Fibroblast of skin of right quadriceps (primary cell): ENCODE measurements at places on chromosomes 1 and 21.

DNA sequence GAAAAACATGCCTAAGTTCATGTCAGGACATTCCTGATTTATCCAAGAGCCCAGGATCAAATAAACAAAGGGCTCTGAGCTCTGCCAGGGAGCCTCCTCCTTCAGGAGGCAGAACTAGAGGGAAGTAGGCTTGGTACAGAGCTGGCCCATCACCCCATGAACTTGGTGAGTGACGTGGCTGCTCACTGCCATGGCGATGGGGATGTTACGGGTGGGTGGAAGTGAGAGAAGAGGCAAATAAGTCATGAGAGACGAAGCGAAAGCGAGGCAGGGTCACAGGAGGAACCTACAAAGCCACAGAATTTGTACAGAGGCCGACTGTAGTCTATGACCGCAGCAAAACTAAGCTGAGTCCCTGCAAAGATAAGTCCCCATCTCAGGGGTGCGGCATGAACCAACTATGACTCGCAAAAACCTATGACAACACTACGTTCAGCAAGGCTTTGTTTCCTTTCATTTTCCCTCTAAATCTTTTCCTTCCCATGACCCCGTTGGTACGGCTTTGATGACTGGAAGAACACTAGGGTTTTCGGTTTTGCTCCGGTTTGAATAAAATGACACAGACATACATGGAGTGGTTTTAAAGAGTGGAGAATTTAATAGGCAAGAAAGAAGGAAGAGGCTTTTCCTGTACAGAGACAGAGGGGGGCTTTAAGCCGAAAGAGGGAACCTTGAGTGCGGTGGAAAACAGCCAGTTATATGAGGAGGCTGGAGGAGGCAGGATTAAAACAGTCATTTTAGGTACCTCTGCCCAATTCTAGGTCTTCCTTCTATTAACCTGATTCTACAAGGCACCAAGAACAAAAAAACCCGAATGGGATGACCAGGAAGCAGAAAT, 74.1 kb downstream of the CD46 start:
- DNase-seq: no peak

DNA sequence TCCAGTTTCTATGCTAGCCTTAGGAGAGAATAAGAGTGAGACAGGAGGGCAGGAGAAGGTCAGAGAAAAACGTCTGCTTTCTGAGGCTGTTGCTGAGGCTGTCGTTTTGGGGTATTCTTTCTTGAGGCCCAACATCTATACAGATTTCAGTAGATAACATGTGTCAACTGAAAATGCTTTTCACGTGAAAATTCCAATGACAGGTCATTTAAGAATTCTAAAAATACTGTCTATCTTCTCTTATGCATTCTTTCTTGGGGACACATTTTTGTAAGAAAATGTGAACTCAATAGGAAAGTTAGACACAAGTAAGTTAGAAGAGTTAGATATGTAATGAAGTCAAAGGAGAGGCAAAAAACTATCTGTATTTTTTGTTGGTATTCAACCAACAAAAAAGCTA, 150.8 kb downstream of the TGFB2 start:
- DNase-seq: no peak

DNA sequence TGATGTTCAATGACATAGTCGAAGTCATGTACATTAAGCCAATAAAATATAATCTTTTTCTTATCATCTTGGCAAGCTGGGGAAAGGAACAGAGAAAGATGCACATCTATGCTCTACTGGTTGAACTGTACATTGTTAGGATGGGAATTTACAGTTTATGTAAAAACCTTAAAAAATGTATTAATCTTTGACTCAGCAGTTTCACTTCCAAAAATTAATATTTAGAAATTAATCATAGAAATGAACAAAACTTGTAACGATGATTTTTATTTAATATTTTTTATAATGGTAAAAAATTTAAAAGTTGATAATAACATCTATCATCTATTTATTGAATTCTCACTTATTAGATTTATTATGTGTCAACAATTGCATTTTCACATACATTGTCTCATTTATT, 5.7 kb upstream of the C1orf141 start:
- DNase-seq: no peak

DNA sequence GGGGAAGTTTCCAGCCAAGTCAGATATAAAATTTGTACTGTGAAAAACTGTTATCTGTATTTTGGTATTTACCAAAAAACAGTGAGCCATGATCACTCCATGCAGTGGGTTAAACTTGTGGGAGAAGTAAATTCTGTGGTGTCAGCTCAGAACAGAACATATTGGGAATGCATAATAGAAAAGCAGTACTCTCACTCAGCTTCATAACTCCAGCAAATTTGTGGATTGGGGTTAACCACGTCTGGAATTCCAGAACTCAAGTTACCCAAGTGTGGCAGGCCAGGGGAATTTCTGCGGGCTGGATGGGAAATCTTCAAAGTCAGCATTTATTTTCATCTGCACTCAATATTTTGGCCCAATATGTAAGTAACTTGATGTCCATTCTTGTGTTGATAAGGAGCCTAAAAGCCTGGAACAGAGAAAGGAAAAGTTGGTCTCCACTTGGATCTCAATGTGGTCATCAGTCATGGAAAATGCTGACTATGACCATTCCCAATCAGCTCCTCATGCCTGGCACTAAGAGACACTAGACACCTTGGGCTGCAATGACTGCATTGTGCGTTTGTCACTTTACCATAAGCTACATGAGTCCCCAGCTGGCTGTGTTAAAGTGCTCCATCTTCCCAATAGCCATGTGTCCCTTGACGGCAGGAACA, 39.1 kb upstream of the ENAH start:
- peak; percentile 94 for DNase-seq

DNA sequence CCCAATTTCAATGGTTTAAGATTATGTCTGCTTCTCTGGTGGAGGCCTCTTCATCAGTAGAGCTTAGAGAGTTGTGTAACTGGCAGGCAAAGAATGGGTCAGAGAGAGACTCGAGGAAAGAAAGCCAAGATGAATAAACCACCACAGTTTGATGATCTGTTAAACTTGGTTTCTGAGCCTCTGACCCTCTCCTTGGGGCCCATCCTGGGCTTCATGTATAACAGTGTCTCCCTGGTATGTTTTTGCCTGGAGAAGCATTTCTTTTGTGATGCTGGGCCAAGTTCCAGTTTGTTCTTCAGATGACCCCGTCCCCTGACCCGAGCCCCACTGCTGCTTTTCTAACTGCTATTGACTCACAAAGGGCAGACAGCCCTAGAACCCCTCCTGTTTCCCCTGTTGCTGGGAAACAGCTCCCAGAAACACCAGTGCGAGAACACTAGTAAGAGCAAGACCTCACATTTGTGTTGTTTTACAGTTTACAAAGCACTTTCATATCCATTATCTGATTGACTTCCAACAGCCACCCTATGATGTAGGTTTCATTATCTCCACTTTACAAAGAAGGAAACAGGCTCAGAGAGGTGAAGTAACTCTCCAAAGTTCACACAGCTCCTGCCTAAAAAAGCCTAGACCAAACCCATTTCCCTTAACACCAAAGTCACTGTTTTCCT, 9.0 kb downstream of the CD2 start:
- DNase-seq: peak; percentile 5

- DNase-seq: no peak
Observed at GRCh38 chr1:230087028-230087716, 20.1 kb downstream of the GALNT2 start.

GRCh38 chr1:18407166-18408045, 73.3 kb upstream of the KLHDC7A start:
- no peak for DNase-seq

GRCh38 chr1:96002969-96003964, 718.3 kb upstream of the PTBP2 start:
- no peak for DNase-seq

DNA sequence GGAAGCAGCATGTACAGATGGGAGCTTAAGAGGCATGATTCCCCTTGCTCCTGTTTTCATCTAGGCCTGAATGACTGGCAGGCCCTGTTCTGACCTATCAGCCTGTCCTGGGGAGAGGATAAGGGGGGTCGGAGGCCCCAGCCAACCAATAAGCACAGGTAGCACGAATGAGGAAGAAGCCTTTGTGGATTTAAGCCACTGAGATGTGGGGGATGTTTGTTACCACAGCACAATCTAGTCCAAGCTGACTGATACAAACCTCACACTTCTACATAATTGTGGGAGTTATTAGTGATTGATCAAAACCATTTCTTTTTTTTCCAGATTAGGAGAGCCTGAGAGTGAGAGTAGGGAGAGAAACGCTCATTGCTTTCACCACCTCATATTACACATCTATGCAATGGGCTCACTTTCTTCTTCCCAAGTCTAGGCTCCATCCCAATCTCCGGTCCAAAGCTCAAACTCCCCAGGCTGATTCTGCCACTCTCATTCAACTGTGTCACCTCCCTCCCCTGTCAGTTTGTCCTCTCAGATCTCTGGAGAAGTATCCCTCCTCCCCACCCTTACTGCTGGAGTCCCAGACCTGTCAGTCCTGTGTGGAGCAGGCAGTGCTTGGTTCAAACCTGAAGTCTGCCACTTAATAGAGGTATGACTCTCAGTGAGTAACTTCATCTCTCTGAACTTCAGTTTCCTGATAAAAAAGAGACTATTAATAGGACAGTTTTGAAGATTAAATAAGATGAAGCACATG, 220.5 kb downstream of the PTPRU start:
- DNase-seq: no peak

GRCh38 chr1:77579547-77579946, 102.9 kb downstream of the ZZZ3 start:
- no peak for DNase-seq

GRCh38 chr1:171219346-171220080, 28.8 kb upstream of the FMO1 start:
- peak; percentile 74 for DNase-seq

GRCh38 chr1:93566227-93566626, 115.4 kb downstream of the BCAR3 start:
- no peak for DNase-seq

DNA sequence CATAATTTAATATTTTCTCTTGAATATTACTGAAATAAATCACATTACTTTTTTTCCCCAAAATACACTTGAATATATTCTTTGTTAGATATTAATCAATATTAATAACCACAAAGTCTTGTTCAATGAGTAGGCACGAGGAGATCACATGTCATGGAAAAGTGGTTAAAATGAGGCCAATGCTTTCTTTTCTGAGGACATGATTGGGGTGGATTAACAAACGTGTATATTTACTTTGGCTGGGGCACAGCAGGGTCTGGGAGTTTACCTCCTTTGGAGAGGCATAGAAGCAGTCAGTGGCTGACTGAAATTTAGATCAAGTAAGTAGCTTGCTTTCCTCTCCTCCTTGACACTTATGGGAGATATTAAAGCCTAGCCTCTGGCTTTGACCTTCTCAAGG, 664.3 kb upstream of the B3GALT2 start:
- no peak for DNase-seq

- no peak for DNase-seq
Observed at GRCh38 chr1:89429062-89429461, 65.2 kb downstream of the GBP6 start.

- DNase-seq: no peak
Observed at GRCh38 chr1:184423649-184424048, 36.8 kb downstream of the C1orf21 start.

- DNase-seq: no peak
Observed at GRCh38 chr1:6151291-6151822, 28.8 kb downstream of the CHD5 start.

DNA sequence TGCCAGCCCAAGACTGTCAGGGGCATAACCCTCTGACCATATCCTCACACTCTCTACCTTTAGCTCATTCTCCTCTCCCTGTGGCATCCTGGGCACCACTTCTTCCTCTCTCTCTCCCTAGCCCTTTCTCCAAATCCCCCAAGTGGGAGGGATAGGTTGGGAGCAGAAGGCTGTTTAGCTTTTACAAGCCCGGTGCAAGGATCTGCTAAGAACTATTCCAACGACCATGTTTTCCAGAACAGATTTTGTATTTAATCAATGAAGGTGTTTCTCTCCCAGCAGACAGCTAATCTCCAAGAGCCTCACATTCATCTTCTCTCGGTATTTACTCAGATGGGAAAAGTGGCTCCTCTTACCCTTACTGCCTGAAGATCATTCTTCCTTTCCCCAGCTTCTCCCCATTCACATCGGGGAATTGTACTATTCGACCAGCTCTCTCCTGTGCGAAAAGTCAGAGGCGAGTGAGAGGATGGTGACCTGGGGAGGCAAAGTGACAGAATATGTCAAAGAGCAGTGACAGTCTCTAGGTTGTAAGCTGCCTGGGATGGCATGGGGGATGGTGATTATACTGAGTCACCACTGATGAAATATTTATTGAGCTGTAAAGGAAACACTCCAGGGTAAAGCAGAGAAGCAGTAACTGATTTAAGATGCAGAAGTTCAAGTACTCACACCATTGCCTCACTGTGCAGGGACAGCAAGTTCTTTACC, 47.0 kb upstream of the RBM15 start:
- peak; percentile 62 for DNase-seq

DNA sequence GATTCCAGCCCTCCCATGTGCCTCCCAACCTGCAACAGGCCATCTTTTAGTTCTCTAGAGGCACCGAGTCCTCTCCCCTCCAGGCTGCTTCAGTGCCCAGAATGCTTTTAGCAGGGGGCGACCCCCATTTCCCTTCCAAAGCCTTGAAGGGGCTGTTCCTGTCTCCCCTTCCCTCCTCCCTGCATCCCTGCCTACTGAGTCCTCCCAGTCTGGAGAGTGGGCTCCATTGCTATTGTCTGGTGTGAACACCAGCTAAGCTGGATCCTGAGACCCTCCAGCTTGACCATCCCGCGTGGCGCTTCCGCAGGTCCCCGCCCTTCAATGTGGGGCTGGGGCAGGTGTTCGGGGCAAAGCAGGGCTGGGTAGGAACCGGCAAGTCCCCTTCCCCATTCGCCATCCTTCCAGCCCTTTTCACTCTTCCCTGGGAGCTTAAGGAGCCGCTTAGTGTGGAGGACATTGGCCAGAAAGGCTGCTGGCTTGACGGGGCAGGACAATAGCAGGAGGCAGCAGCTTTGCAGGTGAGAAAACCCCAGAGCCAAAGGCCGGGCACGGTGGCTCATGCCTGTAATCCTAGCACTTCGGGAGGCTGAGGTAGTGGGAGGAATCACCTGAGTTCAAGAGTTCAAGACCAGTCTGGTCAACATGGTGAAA, 32.2 kb downstream of the PADI6 start:
- no peak for DNase-seq

- peak; percentile 86 for DNase-seq
Observed at GRCh38 chr1:165631342-165632151, 513 bp downstream of the MGST3 start.

DNA sequence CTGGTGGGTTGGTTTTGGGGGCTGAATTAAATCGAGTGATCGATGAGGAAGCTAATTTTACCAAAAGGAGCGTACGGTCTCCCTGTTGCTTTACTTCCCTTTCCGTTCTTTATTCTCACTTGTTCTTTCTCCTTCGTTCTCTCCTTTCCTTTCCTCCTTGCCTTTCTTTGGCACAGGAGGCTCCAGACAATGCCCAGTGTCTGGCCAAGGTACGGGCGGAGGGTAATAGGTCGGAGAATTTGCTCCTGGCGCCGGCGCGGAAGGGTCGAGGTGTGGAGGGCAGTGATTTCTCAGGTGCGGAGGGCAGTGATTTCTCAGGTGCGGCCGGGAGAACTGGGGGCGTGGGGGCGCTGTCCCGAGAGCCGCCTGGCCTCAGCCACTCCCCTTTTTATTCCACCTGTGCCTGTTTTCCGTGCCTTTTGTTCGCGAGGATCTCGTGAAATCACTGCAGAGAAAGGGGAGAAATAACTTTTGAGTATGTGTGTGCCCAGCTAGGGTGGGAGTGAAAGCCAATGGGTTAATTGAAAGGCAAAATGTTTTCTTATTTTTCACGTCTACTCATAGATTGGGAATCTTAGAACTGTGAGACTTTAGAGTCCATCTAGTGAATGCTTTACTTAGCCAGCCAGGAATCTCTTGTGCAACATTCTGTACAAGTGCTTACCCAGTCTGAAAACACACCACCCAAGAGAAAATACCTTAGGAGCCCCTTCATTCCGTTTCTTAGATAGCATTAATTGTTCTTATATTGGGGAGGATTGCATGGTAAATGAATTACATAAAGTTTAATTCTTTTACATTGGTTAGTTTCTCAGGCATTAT, 1.3 kb downstream of the FNBP1L start:
- DNase-seq: peak; percentile 30
